Stimulated activated CD4-positive, alpha-beta T cell treated with anti-CD3 and anti-CD28 coated beads, Interleukin-15, amount 100 ng/mL, for 48 hours (primary cell): ENCODE measurements at places on chromosomes 5 and 9.

DNA sequence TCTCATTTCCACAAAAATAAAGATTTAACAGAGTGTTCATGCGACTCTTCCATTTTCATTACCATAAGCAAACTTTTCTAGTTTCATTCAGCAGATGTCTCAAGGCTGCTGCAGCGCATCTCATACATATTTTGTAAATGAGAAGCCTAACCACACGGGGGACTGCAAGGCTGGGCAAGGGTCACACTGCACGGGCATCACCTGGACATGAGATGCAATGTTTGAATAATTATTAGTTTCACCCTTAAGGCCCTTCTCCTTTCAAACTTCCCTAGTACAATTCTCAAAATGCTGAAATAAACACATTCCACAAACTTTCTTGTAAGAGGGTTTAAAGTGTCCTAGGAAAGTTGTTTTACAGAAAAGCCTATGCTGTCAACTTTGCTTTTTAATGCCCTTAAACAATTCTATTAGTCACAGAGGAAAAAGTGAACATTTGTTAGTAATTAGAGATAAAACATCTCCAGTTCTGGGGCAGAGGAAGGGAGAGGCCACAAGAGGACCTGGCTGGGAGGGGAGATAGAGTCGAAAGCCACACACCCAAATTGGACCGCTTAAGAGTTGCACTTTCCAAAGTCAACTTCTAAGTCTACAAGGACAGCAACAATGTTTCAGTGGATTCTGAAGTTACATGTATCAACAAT, 1.3 kb downstream of the DENND1A start:
- DNase-seq: no peak

DNA sequence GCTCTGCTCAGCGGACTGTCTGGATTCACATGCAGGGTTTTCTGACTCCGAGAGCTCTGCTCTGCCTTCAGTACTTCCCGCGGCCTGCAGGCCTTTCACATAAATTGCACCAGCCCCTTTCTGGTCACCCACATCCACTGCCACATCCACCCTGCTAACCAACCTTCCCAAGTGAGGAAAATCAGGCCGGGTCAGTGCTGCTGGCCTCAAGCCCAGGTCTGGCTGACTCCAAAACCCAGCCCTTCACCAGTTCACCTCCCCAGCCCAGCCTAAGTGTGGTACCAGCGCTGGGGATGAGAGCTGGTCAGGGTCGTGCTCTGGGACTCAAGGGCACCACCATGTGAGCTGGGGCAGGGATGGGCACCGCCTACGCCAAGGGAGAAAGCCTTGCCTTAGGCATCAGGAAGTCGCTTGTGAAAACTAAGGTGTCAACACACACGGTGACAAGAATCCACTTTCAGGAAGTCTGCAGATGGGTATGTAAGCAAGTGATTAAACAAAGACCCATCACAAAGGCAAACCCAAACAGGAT, 12.3 kb downstream of the LMAN2 start:
- no peak for DNase-seq

GRCh38 chr9:94697972-94698581, 28.4 kb upstream of the AOPEP start:
- no peak for DNase-seq

DNA sequence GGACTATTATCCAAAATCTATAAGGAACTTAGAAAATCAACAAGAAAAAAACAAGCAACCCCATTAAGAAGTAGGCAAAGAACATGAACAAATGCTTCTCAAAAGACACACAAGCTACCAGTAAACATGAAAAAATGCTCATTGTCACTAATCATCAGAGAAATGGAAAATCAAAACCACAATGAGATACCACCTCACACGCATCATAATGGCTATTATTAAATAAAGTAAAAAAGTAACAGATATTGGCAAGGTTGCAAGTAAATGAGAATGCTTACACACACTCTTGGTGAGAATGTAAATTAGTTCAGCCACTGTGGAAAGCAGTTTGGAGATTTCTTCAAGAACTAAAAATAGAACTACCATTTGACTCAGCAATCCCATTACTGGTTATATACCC, 167.0 kb upstream of the DMRTA1 start:
- DNase-seq: no peak

GRCh38 chr5:40405996-40406740, 273.5 kb upstream of the PTGER4 start:
- DNase-seq: no peak

GRCh38 chr9:115135821-115136778, 18.1 kb upstream of the TNC start:
- DNase-seq: no peak

DNA sequence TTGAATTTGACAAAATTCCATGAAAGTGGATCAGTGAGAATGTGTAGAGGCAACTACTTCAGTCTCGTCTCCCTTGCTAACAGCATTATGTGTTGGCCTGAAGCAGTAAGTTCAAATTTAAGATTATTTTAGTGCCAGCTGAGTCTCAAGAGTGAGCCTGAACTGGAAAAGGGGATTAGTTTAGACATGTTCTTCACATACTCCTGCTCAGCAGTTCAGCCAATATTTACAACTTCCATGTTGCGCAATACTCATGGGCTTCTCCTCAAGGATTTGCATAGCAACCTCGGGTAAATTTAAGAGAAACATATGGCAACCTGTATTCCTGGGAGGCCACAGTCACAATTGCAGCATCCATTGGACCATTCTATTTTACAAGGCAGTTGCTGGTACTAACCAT, 553.8 kb downstream of the PTPRD start:
- no peak for DNase-seq

- DNase-seq: peak; percentile 21
Observed at GRCh38 chr5:81007637-81008027, 47.5 kb downstream of the RASGRF2 start.

- DNase-seq: no peak
Observed at GRCh38 chr5:171850324-171850947, 64.8 kb downstream of the SMIM23 start.

GRCh38 chr5:146111409-146111808, 6.0 kb upstream of the PLAC8L1 start:
- no peak for DNase-seq

DNA sequence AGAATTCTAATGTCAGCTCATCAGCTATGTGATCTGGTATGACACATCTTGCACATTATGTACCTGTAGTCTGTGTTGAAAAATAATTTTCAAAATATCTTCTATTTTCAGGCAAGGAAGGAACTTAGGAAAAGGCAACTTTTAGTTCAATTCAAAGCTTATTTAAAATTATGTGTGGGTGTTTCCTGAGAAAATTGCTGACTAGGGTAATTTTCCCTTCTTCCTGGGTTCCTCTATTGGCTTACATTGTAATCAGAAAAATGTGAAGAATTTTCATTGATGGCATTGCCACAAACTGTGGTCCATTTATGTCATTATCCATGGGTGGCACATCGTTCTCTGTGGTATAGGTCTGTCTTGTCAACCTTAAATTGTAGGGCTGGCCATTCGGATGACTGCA, 328.7 kb upstream of the SGCD start:
- no peak for DNase-seq

- no peak for DNase-seq
Observed at GRCh38 chr5:19496056-19496455, 491.9 kb downstream of the CDH18 start.

DNA sequence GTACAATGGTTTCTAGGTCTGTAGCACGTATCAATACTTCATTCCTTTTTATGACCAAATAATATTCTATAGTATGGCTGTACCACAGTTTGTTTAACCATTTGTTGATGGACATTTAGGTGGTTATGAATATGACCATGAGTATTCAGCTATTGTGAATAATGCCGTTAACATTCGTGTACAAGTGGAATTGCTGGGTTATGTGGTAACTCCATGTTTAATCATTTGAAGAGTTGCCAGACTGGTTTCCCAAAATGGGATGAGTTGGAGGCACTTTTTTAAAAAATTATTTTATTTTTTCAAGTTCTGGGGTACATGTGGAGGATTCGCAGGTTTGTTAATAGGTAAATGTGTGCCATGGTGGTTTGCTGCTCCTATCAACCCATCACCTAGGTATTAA, 4.6 kb downstream of the SNX2 start:
- no peak for DNase-seq

DNA sequence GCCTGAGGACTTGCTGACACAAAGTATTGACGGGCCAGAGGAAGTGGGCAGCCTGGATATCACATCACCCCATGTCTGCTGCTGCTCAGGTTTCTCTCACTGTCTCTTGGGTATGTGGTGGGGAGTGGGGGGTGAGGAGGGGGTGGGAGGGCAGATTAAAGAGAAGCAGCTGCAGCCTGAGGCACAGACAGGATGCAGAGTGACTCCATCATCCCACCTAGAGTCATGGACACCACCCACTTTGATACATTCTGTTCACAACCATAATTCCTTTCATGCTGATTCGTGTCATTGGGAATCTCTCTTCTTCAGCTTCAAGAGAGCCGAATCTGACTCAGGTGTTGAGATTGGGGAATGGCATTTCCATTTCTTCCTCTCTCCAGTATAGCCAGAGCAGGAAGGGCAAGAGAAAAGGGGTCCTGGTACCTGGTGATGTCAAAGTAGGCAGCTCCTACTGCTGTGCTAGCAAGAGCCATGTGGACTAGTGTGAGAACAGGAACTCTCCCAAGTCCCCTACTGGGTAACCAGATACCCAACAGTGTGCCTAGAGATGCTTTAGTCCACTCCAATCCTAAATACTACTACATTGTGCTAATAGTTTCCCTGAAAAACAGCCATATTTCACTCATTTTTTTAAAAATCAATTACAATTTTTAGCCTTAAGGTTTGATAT, 22.4 kb downstream of the GRAMD2B start:
- no peak for DNase-seq

- DNase-seq: no peak
Observed at GRCh38 chr5:52920929-52921328, 68.2 kb upstream of the ITGA2 start.

- no peak for DNase-seq
Observed at GRCh38 chr5:117461966-117462365, 887.3 kb upstream of the SEMA6A start.

GRCh38 chr5:70440-70839, 21.5 kb upstream of the PLEKHG4B start:
- DNase-seq: no peak

- DNase-seq: no peak
Observed at GRCh38 chr9:88947581-88948573, 43.4 kb upstream of the S1PR3 start.

GRCh38 chr9:2134391-2134790, 119.2 kb downstream of the SMARCA2 start:
- no peak for DNase-seq

DNA sequence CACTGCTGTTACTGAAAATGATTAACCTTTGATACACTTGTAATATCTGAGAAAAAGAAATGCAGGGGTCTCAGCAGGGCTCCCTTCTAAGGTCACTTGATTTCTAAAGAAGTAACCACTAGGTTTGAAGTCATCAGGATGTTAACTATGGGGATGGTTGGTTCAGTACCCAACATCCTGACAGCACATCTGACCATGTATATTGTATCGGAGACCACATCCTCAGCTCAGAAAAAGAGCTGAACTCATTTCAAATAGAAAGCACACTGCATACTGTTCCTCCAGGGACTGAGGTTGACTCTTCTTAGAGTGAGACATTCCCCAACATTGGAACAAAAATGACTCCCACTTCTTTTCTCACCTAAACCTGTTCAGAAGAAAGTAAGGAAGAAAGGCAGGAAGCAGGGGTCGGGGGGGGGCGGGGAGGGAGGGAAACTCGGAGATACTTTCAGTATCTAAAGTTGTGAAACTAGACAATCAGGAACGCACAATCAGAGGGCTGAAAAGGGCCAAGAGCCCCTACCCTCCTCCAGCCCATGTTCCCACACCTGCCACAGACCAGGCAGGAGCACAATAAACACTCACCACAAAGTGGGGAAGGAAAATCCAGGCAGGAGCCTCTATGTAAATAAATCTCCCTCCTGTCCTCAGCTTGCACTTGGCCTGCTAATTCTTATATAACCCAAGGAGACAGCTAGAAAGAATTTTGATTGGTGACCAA, 730 bp upstream of the GZMA start:
- DNase-seq: no peak

- no peak for DNase-seq
Observed at GRCh38 chr9:29183971-29184370, 1610.7 kb upstream of the C9orf72 start.

GRCh38 chr9:1404940-1405339, 354.8 kb downstream of the DMRT2 start:
- DNase-seq: no peak

- no peak for DNase-seq
Observed at GRCh38 chr5:78778538-78778937, 130.0 kb upstream of the LHFPL2 start.

- DNase-seq: peak; percentile 66
Observed at GRCh38 chr9:91711755-91712601, 238.1 kb downstream of the ROR2 start.

DNA sequence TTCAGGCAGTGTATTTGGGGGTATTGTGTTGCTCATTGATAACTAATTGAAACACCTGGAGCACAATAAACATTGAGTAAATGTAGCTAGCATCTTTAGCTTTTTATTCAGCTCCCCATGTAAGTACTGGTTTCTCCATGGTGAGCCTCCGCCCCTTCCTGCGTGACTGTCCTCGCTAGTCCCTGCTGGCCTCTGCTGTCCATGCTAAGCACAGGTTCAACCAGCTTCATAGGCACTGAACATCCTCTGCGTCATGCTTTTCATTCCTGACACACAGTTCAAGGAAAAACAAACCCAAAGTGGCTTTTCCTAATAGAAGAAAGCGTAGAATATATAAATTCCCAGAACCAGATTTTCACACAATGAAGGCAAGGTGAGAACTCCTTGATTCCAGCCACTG, 27.3 kb upstream of the DAP start:
- DNase-seq: no peak

DNA sequence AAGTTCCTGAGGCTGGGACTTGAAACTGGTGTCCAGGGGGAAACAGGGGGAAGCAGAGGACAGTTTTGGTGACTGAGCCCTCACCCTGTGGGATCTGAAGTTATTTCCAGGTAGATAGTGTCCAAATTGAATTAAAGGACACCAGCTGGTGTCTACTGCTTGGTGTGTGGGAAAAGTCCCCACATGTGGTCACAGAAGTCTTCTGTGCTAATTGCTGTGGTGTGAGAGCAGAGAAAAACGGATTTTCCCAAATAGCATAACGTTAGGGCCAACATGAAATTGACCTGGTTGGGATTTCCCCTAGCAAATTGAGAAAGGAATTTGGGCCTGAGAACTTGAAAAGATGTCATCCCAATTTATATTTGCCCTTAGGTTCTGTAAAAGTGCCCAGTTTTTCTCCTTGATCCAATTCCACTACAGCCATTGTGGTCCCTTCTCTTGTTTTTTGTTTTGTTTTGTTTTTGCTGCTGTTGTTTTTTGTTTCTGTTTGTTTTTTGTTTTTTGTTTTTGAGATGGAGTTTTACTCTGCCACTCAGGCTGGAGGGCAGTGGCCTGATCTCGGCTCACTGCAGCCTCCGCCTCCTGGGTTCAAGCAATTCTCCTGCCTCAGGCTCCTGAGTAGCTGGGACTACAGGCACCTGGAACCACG, 5.6 kb upstream of the STARD4 start:
- DNase-seq: no peak
